Activated T-cell treated with anti-CD3 and anti-CD28 coated beads, Interleukin-2, amount 50 U/mL, for 4 hours (primary cell): ENCODE measurements at places on chromosomes 2 and 18.

DNA sequence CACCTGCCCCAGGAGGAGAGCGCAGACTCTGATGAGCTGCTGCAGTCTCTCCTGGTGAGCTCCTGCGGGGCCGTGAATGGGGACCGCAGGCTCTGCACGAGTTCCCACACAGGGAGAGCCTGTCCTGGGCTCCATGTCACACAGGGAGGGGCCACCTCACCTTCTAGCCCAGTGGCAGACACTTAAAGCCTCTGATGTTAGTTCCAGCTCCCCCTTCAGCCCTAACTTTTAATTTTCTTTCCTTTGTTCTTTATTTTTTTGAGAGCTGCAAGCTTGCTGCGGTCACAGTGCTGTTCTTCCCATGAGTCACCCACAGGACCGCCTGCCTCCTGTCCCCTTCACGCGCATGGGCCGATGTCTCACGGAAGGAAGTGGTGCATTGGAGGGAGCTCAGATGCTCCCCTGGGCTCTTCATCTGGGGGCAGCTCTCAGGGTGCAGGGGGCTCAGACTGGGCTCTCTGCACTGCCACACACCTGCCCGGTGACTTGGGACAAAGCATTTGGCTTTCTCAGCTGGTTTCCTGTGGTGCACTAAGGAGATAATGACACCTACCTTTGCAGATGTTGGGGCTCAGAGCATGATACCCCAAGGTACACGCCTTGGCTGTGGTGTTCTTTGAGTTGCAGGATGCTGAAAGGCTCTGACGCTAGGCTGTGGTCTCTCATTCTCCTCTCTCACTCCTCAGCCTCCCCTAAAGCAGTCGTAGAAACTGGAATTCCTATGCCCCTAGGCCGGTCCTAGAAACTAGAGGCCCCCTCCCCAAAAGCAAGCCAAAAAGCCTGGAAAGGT lies 37.2 kb upstream of the PXDN start:
- DNase-seq: peak; percentile 50

DNA sequence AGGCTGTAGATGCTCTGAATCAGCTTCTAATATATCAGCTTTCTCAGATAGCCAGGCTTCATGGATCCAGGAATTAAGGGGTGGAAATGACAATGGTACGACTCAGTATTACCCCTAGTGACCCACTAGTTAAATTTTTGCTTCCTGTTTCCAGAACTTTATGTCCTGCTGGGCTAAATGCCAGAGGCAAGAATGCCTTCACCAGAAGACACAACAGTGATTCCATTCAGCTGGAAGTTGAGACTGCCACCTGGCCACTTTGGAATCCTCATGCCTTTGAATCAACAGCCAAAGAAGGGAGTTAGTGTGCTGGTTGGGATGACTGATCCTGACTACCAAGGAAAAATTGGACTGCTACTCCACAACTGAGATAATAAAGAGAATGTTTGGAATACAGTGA lies 239.1 kb downstream of the ASXL3 start:
- no peak for DNase-seq

- DNase-seq: no peak
These were observed 178.0 kb downstream of the RIT2 start for GRCh38 chr18:42937436-42937835.

- no peak for DNase-seq
These were observed 112.4 kb upstream of the WDR75 start for GRCh38 chr2:189328848-189329245.

DNA sequence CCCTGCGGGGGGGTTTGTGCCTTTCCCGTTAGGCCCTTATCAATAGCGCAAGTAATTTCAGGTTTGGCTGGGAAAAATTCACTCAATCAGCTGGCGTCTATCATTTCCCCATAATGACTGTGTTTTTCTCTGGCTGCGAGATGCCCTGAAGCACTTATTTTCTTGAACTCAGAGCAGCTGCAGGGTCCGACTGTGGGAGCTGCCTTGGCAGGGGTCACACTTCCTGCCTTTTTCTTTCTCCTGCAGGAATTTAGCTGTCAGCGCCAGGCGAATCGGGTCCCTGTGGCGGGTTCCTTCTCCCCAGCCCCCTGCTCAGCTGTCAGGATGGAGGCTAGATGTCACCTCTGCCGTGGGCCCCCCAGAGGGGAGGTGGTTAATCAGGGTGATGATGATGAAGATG lies 81.3 kb upstream of the HPCAL1 start:
- no peak for DNase-seq

DNA sequence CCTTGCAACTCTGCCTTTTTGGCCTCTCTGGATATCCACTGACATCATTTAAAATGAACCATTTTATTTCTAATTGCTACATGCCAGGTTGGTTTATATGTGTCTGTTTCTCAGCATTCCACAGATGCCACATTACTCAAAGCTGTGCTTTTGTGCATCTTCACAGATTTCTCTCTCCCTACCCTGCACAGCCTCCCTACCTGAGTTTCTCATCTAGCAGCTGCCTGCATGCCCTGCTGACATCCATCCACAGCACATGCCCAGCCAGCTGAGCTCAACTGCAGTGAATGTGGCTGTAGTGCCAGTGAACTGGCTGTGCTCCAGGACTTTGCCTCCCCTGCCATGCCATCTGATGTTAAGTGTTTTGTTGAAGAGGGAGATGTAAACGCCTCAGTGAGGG lies 44.5 kb downstream of the PKP4 start:
- DNase-seq: no peak

DNA sequence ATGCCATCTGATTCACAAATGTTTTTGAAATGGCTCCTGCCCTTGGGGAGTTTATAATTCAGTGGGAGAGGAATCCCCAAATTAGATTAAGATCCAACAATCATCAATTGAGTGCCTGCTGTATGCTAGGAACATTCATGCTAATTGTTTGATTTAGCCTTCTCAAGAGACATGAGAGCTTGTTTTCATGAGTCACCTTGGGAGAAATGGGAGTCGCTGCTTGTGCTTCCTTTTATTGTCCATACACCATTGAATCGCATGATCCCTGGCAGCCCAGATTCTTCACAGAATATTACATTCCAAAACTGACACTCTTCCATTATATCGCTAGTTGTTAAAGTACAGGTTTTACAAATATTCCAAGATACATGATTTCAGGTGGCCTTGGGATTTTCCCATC lies 106.0 kb upstream of the MAP3K20 start:
- DNase-seq: no peak

GRCh38 chr2:18690342-18690741 lies 101.0 kb upstream of the NT5C1B start:
- DNase-seq: no peak

GRCh38 chr2:84077496-84077895 lies 381.6 kb downstream of the SUCLG1 start:
- no peak for DNase-seq

GRCh38 chr2:32963941-32964340 lies 17.2 kb downstream of the LTBP1 start:
- DNase-seq: no peak

GRCh38 chr2:135798275-135798705 lies 38.7 kb downstream of the LCT start:
- no peak for DNase-seq

DNA sequence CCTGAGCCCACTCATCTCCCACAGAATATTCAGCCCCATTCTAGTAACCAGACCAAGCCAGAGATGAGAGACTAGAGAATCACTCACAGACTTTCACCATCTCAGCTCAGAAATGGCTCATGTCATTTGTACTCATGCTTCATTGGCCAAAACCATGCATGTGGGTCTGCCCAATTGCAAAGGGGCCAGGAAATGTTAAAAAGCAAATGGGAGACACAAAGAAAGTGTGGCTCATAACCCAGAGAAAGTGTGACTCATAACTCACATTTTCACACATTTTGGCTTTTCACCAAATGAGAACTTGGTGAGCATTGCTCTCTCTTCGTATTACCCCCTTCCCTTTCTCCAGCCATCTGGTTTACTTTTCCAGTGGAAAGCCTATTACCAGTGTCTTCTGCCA lies 66.2 kb downstream of the MDH1 start:
- DNase-seq: no peak

DNA sequence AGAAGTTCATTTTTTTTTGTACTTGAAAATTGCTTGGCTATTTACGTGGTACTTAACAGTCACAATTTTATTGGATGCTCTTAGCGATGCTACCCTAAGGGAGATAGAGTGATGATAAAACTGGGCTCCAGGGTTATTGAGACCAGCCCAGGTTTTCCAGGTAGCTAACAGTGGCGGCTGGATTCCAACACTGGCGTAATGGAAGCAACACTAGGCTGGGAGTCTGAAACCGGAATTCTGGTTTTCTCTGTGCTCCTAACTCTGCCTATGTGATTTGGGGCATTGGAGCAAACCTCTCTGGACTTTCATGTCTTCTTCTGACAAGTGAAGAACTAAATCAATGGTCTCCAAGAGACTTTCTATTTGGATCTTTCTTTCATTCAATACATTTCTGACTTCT lies 9.4 kb upstream of the GALNT14 start:
- DNase-seq: no peak

- DNase-seq: no peak
These were observed 20.3 kb upstream of the FOXI3 start for GRCh38 chr2:88472811-88473210.

DNA sequence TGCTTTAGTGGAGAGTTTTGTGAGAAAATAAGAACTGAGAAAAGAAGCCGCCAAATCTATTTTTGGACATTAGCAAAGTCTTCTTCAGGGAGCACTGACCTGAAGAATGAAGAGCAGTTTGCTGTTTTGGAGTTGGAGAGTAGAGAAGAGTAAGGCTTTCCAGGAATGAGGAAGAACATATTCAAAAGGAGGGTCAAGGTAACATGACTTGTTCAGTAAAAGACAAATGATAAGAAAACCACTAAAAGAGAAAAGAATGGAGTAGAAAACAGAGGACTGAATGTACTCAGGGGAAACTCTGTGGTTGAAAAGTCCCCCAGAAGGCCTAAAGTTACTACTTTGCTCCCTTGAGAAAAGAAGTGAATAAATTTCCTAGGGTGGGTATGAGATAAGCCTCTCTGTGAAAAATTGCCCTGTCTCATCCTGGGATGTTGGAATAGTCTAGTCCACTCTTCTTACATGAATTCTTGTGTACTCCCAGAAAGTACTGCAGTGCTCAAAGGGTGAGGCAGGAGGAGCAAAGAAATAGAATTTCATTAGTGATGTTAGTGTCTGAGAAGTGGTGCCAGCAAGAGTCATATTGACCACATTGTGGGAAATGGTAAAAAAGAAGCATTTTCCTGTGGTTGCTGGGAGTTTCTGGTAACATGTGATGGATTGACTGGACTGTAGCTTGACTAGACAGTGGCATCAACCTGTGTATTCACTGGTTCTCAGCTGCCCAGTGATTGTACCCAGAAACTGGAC lies 27.8 kb downstream of the MBD5 start:
- DNase-seq: no peak

DNA sequence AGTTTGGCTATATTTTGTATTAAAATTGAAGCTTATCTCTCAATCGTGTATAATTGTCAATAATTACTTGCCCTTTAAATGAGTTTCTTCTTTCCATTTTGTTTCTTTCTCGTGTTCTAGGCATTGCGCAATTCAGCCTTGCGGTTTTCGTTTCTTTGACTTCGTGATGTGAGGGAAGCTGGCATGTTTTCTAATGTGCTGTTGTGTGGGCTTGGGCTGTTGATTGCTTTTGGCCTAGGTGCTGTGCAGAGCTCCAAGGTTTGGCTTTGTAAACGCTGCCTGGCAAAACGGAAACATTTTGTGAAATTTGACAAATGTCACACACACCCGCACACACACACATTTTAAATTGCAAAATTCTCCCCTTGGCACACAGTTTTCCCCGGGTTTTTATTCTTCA lies 242.6 kb upstream of the TCF4 start:
- no peak for DNase-seq

DNA sequence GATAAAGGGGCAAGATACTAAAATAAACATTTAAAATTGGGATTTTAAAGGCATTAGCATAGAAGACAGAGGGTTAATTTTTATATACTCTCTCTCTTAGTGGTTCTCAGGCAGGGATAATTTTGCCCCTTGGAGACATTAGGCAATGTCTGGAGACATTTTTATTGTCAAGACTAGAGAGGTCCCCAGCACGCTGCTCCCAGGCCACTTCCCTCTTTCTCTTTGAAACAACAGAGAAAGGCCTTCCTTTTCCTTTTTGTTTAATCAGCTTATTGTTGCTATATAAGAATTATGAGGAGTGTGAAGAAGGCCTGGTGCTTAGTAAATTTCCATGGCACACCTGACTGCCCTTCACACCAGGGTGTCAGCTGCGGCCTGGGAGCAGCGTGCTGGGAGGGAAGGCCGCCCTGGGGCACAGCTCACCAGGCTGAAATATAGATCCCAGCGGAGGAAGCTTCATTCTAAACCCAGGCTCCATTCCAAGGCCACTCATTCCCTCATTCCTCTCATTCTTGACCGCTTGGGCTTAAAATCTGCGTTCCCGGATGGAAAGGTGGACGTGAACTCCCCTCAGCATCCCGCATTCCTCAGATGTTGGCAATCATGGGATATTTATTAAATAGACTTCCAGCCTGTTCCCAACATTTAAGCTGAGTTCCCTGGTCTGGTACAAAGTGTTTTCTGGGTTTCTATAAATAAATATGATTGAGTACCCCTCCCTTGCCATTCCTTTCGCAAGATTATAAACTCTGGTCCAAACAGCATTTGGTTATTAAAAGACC lies 22.5 kb downstream of the SLC14A2 start:
- DNase-seq: no peak

- no peak for DNase-seq
These were observed 3.4 kb upstream of the RTP5 start for GRCh38 chr2:241865957-241866789.

DNA sequence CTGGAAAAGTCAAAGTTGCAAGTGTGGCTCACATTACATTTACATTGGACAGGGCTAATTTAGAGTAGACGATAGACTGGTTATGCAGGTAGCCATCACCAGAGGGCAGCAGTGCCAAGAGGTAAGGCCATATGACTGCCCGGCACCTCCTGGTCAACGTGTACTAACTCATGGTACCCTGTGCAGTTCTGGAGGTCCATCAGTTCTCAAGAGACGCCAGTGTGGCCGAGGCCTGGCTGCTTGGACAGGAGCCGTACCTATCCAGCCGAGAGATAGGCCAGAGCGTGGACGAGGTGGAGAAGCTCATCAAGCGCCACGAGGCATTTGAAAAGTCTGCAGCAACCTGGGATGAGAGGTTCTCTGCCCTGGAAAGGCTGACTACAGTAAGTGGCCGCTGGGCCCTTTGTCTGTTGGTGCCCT lies 65.8 kb upstream of the EML6 start:
- no peak for DNase-seq

DNA sequence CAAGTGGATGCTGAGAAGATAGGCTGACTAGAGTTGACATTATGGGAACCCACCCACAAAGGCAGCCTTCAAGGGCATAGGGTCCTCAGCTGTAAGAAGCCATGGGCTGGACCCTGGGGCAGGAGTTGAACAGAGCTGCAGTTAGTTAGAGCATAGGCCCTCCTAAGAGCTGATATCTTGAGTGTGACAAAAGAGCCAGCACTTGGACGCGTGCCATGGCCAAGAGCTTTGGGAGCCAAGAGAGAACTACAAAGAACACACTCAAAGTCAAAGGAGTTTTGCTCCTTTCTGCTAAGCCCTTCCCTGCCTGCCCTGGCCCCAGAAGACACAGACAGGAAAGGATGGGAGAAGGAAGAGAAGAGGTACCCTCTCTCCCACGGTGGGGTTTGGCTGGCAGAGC lies 29.9 kb upstream of the AGAP1 start:
- DNase-seq: no peak
